ENCODE measurements at places on chromosomes 7 and 10. TPM values are rescaled to one million over a fixed set of nuclear protein-coding genes. Genes with fewer than 3 reads are reported as not detected.

Gene PNLIPRP3
- not detected for total RNA-seq

Gene C10orf62
- not detected for total RNA-seq

Gene GPR85
- total RNA-seq: not detected

Gene EN2
- 0.85 TPM for total RNA-seq

Gene KCNIP2
- 0.98 TPM for total RNA-seq

Gene MYPN
- total RNA-seq: 2.8 TPM
